ENCODE measurements at places on chromosomes 3 and 15.
A peak's percentile ranks its signal among the peaks of the same experiment; 100 is the strongest.

DNA sequence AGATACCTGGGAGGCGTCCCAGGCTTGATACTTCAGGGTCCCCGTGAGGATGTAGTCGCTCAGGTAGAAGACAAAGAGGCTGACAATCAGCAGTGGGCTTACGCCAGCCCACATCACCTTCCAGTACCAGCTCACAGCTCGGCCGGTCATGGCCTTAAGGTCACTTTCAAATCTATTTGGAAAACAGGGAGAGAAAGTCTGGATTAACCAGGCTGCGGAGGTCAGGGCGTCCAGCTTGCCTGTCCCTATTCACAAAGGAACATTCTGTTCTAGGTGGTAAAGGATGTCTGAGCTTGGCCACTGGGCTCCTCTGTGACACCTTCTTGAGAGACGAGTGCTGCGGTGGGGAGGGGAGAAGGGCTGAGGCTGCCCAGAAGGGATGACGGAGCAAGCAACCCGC, 36.5 kb downstream of the SLC6A20 start:
- H3K36me3 ChIP-seq, result no peaks in the 10 kb centered on the region
- H3K27ac ChIP-seq, result no peak overlapping the region
- DNase-seq, result no peak
- peaks cover 18% of the 10 kb centered on the region for H3K27me3 ChIP-seq

- H3K4me3 ChIP-seq, result peak overlapping the region; percentile 81
- H3K27me3 ChIP-seq, result peaks cover 66% of the 10 kb centered on the region
- peak overlapping the region; percentile 62 for H3K27ac ChIP-seq
Observed at GRCh38 chr3:160226026-160226907, 1.0 kb downstream of the C3orf80 start.

DNA sequence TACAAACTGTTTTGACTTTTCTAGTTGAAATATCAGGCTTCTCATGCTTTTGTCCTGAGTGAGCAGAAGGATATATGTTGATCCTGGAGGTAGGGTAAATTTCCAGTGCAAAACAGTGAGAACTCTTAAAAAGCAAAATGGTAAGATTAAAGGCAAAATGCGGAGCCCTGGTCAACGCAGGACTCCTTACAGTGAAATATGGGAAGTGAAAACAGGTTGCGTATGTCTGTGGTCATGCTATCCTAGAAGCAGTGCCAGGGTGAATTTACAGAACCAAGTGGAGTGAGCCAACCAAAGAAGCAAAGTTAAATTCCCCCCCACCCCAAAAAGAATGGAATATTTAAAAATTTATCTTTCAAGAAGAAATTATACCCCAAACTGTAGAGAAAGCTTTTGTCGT, 256.4 kb downstream of the NR2F2 start:
- no peak for DNase-seq
- H3K27ac ChIP-seq, result no peak overlapping the region

DNA sequence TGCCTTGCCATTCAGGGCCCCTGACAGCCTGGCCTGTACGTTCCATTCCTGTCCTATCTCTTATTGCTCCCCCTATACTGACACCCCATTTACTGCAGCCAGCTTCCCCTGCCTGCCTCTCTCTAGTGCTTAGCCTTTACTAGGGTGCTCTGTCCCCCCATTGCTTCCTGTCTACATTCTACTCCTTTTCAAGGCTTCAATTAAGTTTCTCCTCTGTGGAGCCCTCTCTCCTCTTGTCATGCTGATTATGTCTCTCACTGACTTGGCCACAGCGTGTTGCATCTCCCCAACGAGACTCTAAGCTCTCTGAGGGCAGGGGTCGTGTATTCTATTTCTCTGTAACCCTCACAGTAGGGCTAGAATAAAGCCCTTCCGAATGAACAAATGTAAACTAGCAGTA, 185.2 kb downstream of the RPLP1 start:
- no peak overlapping the region for H3K4me3 ChIP-seq
- H3K27me3 ChIP-seq, result peaks cover 29% of the 10 kb centered on the region
- H3K27ac ChIP-seq, result no peak overlapping the region
- H3K4me1 ChIP-seq, result peaks cover 4% of the 10 kb centered on the region
- no peaks in the 10 kb centered on the region for H3K36me3 ChIP-seq
- no peak for DNase-seq

DNA sequence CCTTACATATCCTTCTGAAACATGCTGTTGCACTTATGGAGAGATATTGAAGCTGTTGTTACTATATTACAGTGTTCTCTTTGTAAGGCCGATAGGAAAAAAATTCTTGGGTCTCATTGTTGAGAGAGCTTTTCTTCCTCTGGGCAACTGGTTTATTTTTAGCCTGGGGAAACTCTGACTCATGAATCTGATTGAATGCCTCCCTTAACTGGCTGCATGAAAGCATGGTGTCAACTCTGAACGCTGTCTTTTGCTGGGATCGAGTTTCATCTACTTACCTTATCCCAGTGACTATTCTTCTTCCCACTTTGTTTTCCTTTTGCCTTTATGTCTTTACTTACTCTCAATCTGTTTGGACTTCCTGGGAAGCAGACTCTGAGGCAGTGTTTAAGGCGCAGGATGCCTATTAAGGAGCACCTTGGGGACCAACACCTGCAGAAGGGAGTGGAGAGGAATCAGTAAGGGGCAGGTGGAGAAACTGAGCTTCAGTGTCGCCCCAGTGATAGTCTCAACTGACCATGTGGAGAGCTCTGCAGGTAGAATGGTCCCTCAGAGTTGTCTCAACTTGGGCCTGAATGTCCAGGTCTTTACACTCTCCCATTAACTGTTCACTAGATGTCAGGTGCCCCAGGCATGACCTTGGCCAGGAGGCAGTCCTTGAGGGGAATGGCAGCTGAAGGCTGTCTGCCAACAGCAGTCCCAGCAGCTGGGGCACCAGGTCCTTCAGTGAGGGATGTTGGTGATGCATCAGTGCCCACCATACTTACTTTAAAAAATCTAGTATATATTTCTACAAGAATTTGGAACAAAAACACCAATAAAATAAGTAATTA, 88.9 kb upstream of the CCNL1 start:
- no peaks in the 10 kb centered on the region for H3K36me3 ChIP-seq
- peaks cover 2% of the 10 kb centered on the region for H3K27me3 ChIP-seq
- no peak overlapping the region for H3K4me3 ChIP-seq

DNA sequence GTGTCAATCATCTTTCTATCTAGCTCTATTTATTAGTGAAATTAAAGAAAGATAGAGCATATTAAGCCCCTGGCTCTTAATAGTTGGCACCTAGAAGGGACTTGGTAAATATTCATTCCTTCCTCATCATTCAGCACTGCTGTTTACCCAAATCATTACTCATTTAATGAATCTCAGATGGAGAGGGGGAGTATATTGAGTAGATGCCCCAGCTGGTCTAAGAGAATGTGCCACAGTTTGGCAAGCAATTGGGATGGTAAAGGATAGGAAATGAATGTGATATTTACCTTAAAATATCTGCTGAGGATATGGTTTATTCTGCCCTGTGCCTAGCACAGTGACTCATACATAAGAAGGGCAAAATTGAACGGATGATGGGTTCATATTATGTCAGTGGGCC, 6.0 kb downstream of the IL1RAP start:
- peaks cover 51% of the 10 kb centered on the region for H3K4me1 ChIP-seq
- no peak overlapping the region for H3K27ac ChIP-seq
- H3K36me3 ChIP-seq, result peaks cover 80% of the 10 kb centered on the region
- no peak for DNase-seq
- H3K27me3 ChIP-seq, result no peaks in the 10 kb centered on the region
- no peak overlapping the region for H3K4me3 ChIP-seq

DNA sequence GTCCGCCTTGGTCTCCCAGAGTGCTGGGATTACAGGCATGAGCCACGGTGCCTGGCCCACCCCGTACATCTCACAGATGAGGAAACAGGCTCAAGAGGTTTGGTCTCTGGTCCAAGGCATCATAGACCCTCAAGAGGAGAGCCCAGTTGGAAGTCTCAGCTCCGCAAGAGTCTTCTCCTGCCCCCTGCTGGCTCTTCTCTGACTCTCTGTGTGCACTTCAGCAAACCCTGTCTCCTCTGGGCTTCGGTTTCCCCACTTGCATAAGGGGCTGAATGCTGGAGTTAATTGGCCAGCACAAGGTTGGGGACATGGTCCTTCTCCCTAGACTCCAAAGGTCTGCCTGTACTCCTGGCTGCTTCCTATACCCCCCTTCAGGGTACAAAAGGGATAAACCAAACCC, 3.9 kb downstream of the MST1R start:
- peaks cover 6% of the 10 kb centered on the region for H3K4me1 ChIP-seq
- DNase-seq, result no peak
- H3K36me3 ChIP-seq, result no peaks in the 10 kb centered on the region
- no peak overlapping the region for H3K4me3 ChIP-seq
- no peaks in the 10 kb centered on the region for H3K27me3 ChIP-seq

- no peak overlapping the region for H3K4me3 ChIP-seq
- H3K27me3 ChIP-seq, result peaks cover 1% of the 10 kb centered on the region
- H3K4me1 ChIP-seq, result no peaks in the 10 kb centered on the region
- no peak for DNase-seq
- no peak overlapping the region for H3K27ac ChIP-seq
Observed at GRCh38 chr3:123859177-123859576, 25.0 kb downstream of the MYLK start.

GRCh38 chr15:88004399-88004798, 252.1 kb downstream of the NTRK3 start:
- no peak overlapping the region for H3K4me3 ChIP-seq
- no peak for DNase-seq
- no peak overlapping the region for H3K27ac ChIP-seq
- no peaks in the 10 kb centered on the region for H3K27me3 ChIP-seq

DNA sequence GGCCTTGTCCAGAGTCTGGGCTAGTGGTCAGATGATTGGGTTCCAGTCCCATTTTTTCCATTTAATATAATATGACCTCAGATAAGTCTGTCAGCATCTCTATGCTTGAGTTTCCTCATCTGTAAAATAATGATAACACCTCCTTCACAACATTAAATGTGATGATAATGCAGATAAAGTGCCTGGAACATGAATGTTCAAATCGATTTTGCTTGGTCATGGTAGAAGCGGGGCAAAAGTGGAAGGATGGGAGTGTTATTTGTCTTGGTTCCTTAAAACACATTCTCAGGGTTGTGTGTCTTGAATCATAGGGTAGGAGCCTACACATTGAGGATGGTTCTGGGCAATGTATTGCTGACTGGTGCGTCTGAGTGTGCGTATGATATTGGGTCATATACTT, 16.9 kb downstream of the ARIH2 start:
- peaks cover 63% of the 10 kb centered on the region for H3K36me3 ChIP-seq
- DNase-seq, result no peak
- H3K27ac ChIP-seq, result no peak overlapping the region
- peaks cover 41% of the 10 kb centered on the region for H3K4me1 ChIP-seq
- no peaks in the 10 kb centered on the region for H3K27me3 ChIP-seq

- H3K27me3 ChIP-seq, result peaks cover 10% of the 10 kb centered on the region
- no peak overlapping the region for H3K27ac ChIP-seq
- DNase-seq, result no peak
- no peaks in the 10 kb centered on the region for H3K4me1 ChIP-seq
- H3K36me3 ChIP-seq, result no peaks in the 10 kb centered on the region
Observed at GRCh38 chr3:152051501-152052404, 178.3 kb downstream of the SUCNR1 start.

DNA sequence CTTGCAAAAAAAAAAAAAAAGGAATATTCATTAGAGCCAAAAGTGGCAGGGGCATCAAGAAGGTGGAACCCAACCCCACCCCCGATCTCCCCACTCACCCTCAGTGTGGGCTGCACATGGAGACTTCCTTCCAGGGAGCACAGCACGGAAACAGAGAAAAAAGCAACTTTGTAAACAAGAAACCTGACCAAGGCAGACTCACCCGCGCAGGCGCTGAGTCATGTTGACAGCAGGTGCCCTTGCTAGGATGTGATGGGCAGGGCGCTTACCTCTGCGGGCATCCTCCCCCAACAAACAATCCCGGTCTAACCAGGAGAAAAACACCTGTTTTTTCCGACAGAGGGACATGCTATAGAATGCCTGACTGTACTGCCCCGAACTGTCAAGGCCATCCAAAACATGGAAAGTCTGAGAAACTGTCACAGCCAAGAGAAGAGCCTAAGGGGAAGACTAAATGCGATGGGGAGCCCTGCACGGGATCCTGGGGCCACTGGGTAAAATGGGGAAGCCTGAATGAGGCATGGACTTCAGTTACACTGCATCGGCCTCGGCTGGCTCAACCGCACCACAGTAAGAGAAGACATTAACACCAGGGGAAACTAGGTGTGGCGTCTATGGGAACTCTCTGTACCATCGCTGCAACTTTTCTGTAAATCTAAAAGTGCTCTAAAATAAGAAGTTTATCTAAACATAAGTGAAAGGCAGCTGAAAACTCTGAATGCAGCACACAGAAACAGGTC, 66.7 kb upstream of the GATA2 start:
- peaks cover 34% of the 10 kb centered on the region for H3K27me3 ChIP-seq
- peaks cover 2% of the 10 kb centered on the region for H3K4me1 ChIP-seq
- no peak overlapping the region for H3K4me3 ChIP-seq

- DNase-seq, result no peak
- no peaks in the 10 kb centered on the region for H3K36me3 ChIP-seq
- H3K4me3 ChIP-seq, result no peak overlapping the region
- H3K4me1 ChIP-seq, result no peaks in the 10 kb centered on the region
Observed at GRCh38 chr3:69594286-69594685, 145.0 kb upstream of the MITF start.

DNA sequence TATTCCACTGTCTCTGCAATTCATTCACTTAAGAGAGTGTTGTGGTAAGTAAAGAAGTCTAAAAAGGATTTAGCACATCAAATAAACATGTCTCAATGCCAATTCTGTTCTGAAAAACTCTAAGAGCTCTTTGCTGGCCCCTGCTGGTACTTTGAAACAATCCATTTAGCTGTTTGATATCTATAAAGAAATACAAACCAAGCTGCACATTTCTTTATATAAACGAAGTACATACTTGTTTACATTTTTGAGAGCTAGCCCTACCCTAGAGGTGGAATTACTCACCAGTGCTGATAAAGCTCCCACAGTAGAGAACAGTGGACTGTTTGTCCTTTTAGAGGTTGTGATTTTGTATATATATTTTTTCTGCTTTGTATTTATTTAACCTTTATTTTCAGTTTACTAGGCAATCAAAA, 75.5 kb downstream of the NEDD4 start:
- no peak overlapping the region for H3K27ac ChIP-seq
- H3K4me3 ChIP-seq, result no peak overlapping the region
- no peaks in the 10 kb centered on the region for H3K27me3 ChIP-seq
- no peaks in the 10 kb centered on the region for H3K36me3 ChIP-seq
- no peak for DNase-seq
- peaks cover 3% of the 10 kb centered on the region for H3K4me1 ChIP-seq

DNA sequence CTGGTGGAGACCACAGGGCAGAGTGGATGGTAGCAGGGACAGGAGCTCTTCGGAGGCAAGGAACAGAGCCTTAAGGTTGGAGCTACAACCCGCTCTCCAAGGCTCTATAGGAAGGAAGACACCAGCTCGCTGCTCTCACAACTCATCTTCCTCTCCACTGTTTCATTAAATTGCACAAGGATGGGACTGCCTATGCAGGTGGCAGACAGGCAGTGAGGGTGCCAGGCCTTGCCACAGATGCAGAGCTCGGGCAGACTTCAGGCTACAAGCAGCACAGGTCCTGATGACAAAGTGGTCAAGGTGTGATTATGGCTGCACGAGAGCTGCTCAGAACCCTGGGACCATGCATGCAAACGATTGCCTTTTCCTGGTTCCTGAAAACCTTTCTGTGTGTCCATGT, 144.6 kb downstream of the FOXP1 start:
- H3K4me3 ChIP-seq, result no peak overlapping the region
- no peak for DNase-seq
- H3K27me3 ChIP-seq, result no peaks in the 10 kb centered on the region
- H3K4me1 ChIP-seq, result peaks cover 60% of the 10 kb centered on the region

Data from activated T-helper 2 cell treated with anti-CD3 and anti-CD28 coated beads, Interferon-gamma antibody, Interleukin-2, Interleukin-4, amounts not matched to agents 10 μg/mL and 5 μg/mL and 100 μg/mL, durations not matched to agents 14 hours and 24 hours and 36 hours (primary cell).